ENCODE measurements at places on chromosomes 13 and 19. TPM values are rescaled to one million over a fixed set of nuclear protein-coding genes. Genes with fewer than 3 reads are reported as not detected.

Gene FREM2
- not detected for total RNA-seq

Gene DMKN
- total RNA-seq = not detected

Gene TMIGD2
- not detected for total RNA-seq

Gene MBD3L4
- not detected for total RNA-seq

Gene GAPDHS
- total RNA-seq = not detected

Gene CYP2A6
- total RNA-seq = not detected

Gene PLIN3
- 86.6 TPM for total RNA-seq
